ENCODE measurements at places on chromosomes 13 and 19.

DNA sequence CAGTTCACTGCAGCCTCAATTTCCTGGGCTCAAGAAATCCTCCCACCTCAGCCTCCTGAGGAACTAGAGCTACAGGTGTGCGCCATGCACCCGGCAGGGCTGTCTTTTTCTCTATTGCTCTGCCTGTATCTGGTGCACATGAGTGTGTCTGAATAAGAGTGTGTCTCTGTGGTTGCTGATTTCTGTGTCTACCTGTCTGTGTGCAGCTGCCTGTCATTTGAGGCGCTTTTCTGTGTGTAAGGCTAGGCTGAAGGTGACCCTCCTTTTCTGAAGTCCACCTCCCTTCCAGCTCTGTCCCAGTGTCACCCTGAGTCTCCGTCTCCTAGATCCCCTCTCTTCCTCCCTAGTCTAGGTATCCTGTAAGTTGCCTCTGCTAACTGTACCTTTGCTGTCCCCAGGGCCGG is 1.5 kb upstream of the PRR12 start:
- no peak for DNase-seq

GRCh38 chr13:40070357-40070756 is 414.9 kb downstream of the COG6 start:
- DNase-seq: no peak

- DNase-seq: no peak
Observed at GRCh38 chr19:6232601-6233055, 47.1 kb downstream of the MLLT1 start.

GRCh38 chr13:114056205-114057013 is 76.0 kb downstream of the RASA3 start:
- no peak for DNase-seq

DNA sequence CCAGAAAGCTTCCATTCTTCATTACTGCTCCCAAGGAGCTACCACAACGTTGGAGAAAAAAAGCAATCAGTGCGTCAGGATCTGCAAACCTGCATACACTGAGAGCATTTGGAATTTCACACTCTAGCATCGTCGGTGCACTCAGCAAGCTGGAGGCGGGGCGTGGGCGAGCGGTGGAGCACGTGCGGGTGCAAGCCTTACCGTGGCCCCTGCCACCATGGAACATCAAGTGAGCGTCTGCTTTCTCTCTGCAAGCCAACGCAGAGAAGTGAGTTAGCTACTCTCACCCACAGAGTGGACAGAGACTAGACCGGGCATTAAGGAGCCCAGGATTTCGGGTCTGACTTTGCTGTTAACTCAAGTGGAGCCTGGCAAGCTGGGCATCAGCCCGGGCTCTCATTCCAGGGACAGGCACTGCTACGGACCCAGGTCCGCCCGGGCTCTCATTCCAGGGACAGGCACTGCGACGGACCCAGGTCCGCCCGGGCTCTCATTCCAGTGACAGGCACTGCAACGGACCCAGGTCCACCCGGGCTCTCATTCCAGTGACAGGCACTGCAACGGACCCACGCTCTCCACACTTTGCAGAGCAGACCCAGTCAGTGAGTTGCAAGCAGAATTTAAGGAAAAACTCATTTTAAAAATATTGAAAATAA is 124.1 kb upstream of the SPACA7 start:
- no peak for DNase-seq

GRCh38 chr19:2331601-2332246 is 3.2 kb downstream of the SPPL2B start:
- DNase-seq: no peak

- peak; percentile 71 for DNase-seq
Observed at GRCh38 chr19:34350161-34350561, 14.8 kb upstream of the GPI start.

DNA sequence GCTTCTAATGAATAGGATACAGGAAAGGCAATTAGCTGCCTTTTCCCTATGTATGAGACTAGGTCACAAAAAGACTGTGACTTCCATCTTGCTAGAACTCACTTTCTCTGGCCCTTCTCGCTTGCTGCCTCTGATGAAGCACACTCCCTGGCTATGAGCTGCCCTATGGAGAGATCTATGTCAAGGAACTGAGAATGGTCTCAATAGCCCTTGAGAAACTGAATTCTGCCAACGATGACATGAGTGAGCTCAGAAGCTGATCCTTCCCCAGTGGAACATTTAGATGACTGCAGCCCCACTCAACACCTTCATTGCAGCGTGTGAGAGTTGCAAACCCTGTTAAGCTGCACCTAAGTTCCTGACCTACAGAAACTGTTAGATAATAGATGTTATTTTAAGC is 309.8 kb downstream of the COG6 start:
- no peak for DNase-seq

GRCh38 chr13:64274481-64275217 is 2859.0 kb upstream of the PCDH20 start:
- no peak for DNase-seq

DNA sequence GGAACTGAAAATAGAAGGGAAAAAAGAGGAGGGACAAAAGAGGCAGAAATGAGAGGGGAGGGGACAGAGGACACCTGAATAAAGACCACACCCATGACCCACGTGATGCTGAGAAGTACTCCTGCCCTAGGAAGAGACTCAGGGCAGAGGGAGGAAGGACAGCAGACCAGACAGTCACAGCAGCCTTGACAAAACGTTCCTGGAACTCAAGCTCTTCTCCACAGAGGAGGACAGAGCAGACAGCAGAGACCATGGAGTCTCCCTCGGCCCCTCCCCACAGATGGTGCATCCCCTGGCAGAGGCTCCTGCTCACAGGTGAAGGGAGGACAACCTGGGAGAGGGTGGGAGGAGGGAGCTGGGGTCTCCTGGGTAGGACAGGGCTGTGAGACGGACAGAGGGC is at the start of gene CEACAM5:
TSS of gene CEACAM5 (plus strand) at position 146 of the 400 bp plus-strand sequence. CDS start at position 252, 106 bp downstream.
- DNase-seq: no peak

DNA sequence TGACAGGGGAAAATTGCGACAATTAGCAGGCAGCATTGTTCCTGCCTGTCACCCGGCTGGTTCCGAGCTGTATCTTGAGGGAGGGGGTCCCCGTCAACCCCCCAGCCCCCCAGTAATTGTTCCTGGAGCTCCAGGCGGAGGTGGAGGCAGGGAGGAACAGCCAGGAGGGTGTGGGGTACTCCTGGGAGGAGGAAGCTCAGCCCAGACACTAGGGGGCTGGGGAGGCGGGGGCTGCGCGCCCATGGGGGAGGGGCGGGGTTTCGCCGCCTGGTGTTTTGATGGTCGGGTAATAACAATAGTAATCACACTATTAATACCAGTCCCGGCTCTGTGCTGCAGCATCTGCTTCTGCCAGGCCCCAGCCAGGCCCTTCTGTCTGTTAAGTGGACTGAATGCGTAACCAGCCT is 8.6 kb downstream of the NPAS1 start:
- no peak for DNase-seq

GRCh38 chr13:28615916-28616446 is 42.9 kb upstream of the POMP start:
- DNase-seq: no peak

GRCh38 chr13:93857126-93857525 is 622.4 kb downstream of the DCT start:
- no peak for DNase-seq

DNA sequence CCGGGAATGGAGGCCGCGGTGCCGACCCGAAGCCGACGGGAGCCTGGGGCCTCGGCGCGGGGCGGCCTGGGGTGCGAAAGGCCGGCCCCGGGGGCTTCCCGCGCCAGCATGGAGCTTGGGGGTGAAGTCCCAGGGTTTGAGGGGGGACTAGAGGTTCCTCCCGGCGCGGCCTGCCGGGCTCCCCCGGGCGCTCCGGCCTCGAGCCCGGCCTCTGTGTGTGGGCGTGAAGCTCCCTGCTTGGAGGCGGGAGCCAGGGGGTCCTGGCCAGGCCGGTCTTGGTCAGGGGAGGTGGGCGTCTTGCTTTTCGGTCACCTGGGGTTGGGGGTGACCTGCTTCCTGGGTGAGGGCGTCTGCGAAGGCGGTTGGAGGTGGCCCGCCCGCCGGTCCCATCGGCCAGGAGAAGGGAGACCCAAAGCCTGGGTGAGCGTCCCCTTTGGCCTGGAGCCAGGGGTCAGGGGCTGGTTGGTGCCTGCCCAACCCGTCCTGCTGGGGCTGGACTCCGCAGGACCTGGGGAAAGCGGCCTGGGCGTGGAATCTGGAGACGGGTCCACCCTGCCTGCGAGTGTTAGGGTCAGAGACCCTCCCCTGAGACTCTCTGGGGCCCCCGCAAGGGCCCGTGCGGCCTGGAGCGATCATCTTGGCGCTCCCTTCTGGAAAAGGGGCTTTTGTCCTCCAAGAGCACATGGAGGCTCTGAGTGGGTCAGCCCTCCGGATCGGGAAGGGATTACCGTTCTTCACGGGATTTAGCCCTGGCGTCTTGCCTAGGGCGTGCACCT is 535 bp downstream of the BSG start:
- no peak for DNase-seq

- no peak for DNase-seq
Observed at GRCh38 chr19:58407658-58408151, 744 bp upstream of the ZNF584 start.

DNA sequence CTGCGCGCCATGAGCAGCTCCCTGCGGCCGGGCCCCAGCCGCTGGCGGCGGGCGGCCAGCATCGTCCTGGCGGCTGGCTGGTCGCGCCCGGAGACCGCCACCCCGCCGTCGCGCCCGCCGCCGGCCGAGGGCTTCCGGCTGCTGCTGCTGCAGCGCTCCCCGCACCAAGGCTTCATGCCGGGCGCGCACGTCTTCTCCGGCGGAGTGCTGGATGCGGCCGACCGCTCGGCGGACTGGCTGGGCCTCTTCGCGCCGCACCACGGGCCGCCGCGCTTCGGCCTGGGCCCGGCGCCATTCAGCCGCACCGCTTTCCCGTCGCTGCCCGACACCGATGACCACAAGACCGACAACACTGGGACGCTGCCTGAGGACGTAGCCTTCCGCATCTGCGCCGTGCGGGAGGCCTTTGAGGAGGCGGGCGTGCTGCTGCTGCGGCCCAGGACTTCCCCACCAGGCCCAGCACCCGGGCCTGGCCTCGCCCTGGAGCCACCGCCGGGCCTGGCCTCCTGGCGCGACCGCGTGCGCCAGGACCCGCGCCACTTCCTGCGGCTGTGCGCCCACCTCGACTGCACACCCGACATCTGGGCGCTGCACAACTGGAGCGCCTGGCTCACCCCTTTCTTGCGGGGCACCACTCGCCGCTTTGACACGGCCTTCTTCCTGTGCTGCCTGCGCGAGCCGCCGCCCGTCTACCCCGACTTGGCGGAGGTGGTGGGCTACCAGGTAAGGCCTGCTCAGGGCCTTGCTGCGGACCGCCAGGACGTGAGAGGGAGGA is 518 bp downstream of the NUDT19 start:
- DNase-seq: peak; percentile 11

DNA sequence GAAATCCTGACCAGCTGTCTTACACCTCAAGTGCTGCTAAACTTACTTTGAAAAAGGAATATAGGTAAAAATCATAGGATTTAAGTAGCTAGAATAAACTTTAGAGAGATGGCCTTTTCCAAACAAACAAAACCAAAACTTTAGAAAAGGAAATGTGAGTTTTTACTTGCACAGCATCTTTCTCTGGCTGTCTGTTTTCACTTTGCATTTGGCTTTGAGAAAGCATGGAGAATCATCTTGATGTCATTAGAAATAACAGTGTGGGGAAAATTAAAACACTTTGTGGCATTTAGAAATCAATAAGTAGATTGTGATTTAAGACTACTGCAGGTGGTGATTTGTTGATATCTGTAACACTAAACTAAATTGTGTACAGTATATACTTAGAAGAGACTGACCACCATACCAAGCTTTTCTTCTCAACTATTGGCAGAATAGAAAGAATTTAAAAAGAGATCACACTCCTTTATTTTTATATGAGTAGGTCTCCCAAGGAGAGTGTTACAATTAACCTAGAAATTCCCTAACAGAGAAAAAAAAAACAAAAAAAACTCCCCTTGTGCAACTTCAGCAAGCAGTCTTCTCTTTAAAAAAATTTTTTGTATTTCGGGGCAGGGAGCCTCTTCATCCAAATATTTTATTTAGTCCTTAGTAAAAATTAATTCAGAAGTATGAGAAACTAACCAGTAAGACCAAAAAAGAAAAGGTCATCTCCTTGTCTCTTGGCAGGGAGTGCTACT is 6.1 kb downstream of the WDFY2 start:
- no peak for DNase-seq

- no peak for DNase-seq
Observed at GRCh38 chr13:100484702-100485101, 103.9 kb downstream of the GGACT start.

- DNase-seq: no peak
Observed at GRCh38 chr13:78323848-78324247, 279.5 kb downstream of the POU4F1 start.

DNA sequence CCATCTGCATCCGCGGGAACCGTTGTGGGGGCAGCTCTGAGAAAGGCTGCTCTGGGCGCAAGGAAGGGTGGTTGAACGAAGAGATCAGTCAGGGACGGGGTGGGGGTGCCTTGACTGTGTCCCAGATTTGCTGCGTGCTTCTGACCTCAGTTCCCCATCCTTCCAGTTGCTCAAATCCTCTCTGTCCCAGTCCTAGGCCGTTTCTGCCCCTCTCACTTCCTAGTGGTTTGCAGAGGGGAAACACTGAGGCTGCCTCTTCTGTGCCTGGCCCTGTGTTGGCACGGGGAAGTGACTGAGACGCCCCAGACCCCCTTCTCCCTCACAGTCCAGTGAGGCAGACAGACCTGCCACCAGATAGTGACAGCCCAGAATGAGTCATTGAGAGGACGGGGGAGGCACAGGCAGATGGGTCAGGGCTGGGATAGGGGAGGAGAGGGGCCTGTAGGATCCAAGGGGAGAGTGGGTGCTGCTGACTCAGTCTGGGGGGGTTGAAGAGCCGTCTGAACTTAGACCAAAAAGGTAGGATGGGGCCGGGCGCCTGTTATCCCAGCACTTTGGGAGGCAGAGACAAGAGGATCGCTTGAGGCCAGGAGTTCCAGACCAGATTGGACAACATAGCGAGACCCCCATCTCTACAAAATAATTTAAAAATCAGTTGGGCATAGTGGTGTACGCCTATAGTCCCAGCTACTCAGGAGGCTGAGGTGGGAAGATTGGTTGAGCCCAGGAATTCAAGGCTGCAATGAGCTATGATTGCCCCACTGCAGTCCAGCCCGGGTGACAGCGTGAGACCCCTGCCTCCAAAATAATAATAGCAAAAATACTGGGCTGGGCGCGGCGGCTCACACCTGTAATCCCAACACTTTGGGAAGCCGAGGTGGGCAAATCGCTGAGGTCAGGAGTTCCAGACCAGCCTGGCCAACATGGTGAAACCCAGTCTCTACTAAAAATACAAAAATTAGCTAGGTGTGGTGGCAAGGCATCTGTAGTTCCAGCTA is 26.5 kb downstream of the NUMBL start:
- no peak for DNase-seq

All from effector CD4-positive, alpha-beta T cell (primary cell).